ENCODE measurements at places on chromosomes 12 and 14. TPM values are rescaled to one million over a fixed set of nuclear protein-coding genes. Genes with fewer than 3 reads are reported as not detected.

GRCh38 chr14:54312166-54312801 lies 84.5 kb upstream of the CDKN3 start:
- no peak overlapping the region for H3K4me3 ChIP-seq
- H3K4me1 ChIP-seq = no peaks in the 10 kb centered on the region
- H3K27me3 ChIP-seq = no peaks in the 10 kb centered on the region
- H3K27ac ChIP-seq = no peak overlapping the region
- H3K36me3 ChIP-seq = no peaks in the 10 kb centered on the region
- DNase-seq = no peak

- H3K27me3 ChIP-seq = no peaks in the 10 kb centered on the region
- H3K4me1 ChIP-seq = no peaks in the 10 kb centered on the region
- H3K4me3 ChIP-seq = no peak overlapping the region
- H3K27ac ChIP-seq = no peak overlapping the region
- DNase-seq = no peak
- no peaks in the 10 kb centered on the region for H3K36me3 ChIP-seq
Observed at GRCh38 chr14:54814076-54814475, 88.5 kb downstream of the GCH1 start.

GRCh38 chr14:54786838-54787237 lies 115.8 kb downstream of the GCH1 start:
- H3K4me1 ChIP-seq = peaks cover 7% of the 10 kb centered on the region
- no peak overlapping the region for H3K4me3 ChIP-seq
- no peaks in the 10 kb centered on the region for H3K36me3 ChIP-seq
- no peaks in the 10 kb centered on the region for H3K27me3 ChIP-seq

- H3K27me3 ChIP-seq = no peaks in the 10 kb centered on the region
- no peak for DNase-seq
- no peaks in the 10 kb centered on the region for H3K36me3 ChIP-seq
- no peaks in the 10 kb centered on the region for H3K4me1 ChIP-seq
- no peak overlapping the region for H3K4me3 ChIP-seq
Observed at GRCh38 chr14:94392510-94392935, 4.1 kb upstream of the SERPINA1 start.

- H3K36me3 ChIP-seq = no peaks in the 10 kb centered on the region
- no peak overlapping the region for H3K27ac ChIP-seq
- no peak for DNase-seq
- no peaks in the 10 kb centered on the region for H3K4me1 ChIP-seq
- H3K27me3 ChIP-seq = no peaks in the 10 kb centered on the region
- no peak overlapping the region for H3K4me3 ChIP-seq
Observed at GRCh38 chr12:87846045-87846444, 183.2 kb downstream of the C12orf50 start.

GRCh38 chr12:27309293-27309994 lies 23.2 kb upstream of the BMAL2 start:
- no peak overlapping the region for H3K27ac ChIP-seq
- no peaks in the 10 kb centered on the region for H3K4me1 ChIP-seq
- no peak overlapping the region for H3K4me3 ChIP-seq
- no peaks in the 10 kb centered on the region for H3K27me3 ChIP-seq

DNA sequence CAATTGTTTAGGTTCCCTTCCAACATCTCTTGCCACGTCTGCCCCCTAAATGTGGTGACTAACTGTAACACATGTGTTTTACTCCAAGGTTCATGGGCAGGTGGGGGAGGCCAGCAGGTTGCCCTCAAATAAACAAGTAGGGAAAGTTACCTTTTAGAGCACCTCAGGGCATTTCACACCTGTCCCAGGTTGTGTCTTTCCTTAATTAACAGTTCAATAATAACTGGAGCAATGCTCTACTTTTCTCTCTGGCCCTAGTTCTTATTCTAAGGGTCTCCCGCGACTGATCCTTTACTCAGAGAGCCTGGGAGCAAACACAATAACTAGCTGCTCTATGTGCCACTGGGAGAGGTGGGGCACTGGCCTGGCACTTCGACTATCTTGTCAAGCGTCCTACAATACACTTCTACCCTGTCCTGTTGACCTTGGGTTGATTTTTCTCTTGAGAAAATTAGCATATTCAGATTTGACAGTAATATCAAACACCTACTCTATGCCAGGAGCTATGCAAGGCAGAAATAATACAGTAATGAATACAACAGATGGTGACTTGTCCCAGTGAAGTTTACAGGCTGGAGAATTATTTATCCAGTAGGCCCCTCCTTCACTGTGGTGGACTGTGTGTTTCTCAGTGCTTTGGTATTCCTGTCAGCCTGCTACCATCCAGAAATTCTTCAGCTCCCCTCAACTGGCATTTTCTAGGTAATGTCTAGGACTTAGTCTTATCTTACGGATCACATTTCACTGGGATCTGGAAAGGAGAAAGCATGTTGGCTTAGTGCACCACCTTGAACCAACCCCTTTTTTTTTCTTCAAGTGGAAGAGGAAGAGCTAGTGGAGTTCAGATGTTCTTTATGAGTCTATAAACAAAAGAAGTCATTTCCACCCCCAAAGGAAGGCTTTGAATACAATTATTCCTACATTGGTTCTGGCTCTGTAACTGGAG lies 202.6 kb downstream of the CRADD start:
- H3K27ac ChIP-seq = no peak overlapping the region
- H3K36me3 ChIP-seq = no peaks in the 10 kb centered on the region
- no peak for DNase-seq
- no peaks in the 10 kb centered on the region for H3K27me3 ChIP-seq
- peaks cover 12% of the 10 kb centered on the region for H3K4me1 ChIP-seq
- no peak overlapping the region for H3K4me3 ChIP-seq

- DNase-seq = no peak
- no peaks in the 10 kb centered on the region for H3K27me3 ChIP-seq
- H3K27ac ChIP-seq = no peak overlapping the region
- H3K4me1 ChIP-seq = no peaks in the 10 kb centered on the region
Observed at GRCh38 chr12:10957741-10958140, 18.7 kb upstream of the TAS2R14 start.

DNA sequence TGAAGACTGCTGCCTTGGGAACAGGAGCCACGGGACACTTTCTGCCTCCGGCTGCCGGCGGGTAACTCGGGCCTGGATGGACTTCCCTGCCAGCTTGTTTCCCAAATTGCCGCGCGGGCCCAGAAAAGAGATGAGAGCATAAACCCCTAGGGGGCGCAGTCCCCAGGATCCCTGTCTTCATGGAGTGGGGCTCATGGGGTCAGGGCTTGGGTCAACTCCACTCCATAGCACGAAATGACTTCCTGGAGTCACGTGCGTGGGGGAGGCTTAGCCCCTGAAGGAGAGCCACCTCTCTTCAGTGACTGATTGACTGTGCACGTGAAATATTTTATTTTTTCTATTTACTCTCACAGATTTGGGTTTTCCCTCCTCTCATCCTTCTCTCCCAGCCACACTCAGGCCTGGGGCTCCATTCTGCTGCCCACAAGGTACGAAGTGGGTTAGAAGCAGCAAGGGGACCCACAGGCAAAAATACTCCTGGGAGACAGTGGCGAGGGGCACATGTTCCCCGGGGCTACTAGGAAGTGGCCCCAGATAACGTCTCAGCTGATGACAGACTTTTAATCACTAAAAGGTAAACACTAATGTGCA lies 10.0 kb downstream of the PGF start:
- no peak overlapping the region for H3K27ac ChIP-seq
- no peak for DNase-seq
- peaks cover 10% of the 10 kb centered on the region for H3K4me1 ChIP-seq
- H3K36me3 ChIP-seq = no peaks in the 10 kb centered on the region
- no peaks in the 10 kb centered on the region for H3K27me3 ChIP-seq

DNA sequence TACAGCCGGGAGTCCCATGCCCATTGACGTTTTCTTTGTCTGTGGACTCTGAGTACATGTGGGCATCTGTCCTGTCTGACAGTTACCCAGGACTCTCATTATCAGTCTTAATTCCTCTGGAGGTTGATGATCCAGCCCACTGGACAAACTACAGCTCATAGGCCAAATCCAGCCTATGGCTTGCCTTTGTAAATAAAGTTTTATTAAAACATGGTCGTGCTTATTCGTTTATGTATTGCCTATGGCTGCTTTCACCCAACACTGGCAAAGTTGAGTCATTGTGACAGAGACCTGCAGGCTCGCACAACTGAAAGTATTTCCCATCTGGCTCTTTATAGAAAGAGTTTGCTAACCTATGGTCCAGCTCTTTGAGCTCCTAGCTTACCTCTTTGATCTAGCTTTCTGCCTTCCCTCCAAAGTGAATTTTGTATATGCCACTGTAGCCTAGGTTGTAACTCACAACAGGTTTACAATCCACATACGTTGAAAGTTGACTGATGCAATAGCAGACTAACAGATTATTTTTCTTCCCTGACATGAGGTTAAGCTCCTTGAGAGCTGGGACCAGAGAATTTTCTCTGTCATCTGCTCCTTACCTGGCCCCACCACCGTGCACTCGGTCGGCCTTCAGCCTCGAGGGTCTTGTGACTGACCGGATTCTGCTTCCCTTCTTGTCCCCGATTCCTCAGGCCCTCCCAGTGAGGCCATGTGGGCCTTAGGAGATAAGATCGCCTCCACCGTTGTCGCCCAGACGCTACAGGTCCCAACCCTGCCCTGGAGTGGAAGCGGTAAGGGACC lies 57.3 kb downstream of the ACACB start:
- no peaks in the 10 kb centered on the region for H3K27me3 ChIP-seq
- no peak overlapping the region for H3K27ac ChIP-seq
- no peak for DNase-seq
- no peak overlapping the region for H3K4me3 ChIP-seq
- no peaks in the 10 kb centered on the region for H3K4me1 ChIP-seq

- H3K36me3 ChIP-seq = no peaks in the 10 kb centered on the region
- peaks cover 18% of the 10 kb centered on the region for H3K4me1 ChIP-seq
- H3K27ac ChIP-seq = no peak overlapping the region
- no peak overlapping the region for H3K4me3 ChIP-seq
Observed at GRCh38 chr14:100824901-100825712, 811 bp upstream of the MEG3 start.

Gene NPFF
- 3.7 TPM for polyA plus RNA-seq

Gene ASB2
- 2.6 TPM for polyA plus RNA-seq

Gene TMTC1
- 9.3 TPM for polyA plus RNA-seq

Gene SMCO2
- polyA plus RNA-seq = 2.6 TPM
